NCI-H1048 (cell line): ENCODE measurements at places on chromosomes 1 and 21.

GRCh38 chr21:36773117-36773516, 74.2 kb downstream of the SIM2 start:
- DNase-seq = no peak

- DNase-seq = peak; percentile 49
These were observed 55.7 kb upstream of the ETV3 start for GRCh38 chr1:157193702-157194391.

DNA sequence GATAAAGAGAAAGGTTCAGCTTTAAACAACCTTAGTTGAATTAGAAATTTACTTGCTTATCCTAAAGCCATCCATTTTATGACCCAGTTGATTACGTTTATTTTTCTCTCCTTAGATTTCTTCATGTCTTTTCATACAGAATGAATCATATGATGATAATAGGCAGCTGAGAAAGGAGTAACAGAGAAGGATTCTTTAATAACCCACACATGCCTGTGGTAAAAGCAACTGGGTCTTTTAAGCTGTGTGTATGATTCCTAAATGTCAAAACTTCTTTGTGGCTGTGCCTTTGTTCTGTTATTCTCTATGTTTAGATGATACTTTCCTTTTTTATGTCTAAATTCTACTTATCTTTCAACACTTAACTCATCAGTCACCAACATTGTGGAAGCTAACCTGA, 626.5 kb downstream of the NCAM2 start:
- DNase-seq = no peak

DNA sequence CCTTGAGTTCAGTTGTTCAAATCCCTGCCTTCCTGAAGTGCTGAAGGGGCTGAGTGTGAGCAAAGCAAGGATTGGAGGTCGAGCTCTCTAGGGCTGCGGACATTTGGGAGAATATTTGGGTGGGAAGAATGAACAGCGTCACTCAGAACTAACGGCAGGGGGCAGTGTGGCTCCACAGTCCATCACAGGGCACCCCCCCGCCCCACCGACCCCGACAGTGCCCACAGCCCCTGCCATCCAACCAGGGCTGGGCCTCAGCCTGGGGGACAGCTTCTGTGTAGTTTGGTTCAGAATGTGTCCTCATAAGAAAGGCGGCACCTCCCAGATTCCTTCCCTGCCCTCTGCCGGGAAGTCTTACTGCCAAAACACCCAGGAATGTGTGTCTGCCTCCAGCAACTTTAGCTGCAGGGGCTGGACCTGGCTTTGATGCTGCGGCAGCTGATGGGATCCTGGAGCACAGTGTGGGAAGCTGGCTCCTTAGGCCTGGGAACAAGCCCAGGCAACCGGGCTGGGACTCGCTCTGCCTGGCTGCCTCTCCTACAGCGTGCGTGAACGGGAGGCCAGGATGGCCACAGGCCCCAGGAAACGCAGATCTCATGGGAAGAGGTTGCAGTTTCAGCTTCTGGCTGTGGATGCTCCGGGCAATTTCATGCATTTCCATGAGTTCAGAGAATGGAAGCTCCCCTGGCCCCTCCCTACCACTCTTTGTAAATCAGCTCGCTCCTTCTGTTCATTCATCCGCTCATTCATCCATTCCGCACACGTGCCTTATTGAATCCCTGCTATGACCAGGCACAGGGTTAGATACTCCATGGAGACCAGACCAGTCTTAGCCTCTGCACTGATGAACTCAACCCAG, 104.9 kb upstream of the TMPRSS2 start:
- no peak for DNase-seq

DNA sequence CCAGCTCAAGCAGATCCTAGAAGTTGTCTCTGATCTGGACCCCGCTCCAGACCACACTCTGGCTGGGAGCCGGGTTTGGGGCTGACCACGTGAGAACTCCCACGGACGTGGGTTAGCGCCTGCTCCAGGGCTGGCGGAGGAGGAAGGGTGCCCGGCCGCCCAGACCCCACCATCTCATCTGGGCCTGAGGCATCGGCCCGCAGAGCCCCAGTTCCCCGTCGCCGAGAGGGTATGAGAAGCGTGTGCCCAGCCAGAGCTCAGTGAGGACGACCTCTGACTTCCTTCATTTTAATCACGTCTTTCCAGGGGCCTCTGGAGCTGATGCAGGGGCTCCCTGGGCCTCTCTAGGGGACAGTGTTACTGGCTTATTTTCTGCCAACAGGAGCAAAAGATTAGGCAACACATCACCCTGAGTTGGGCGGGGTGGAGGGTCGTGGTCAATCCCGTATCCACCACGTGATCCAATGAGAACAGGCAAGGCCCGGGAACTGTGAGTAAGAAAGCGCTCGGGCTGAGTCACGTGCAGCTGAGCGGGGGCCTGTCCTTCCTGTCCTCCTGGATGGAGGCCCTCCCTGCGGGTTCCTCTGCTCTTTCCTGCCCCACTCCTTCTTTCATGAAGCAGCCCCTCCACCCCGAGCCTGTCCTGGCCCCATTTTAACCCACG, 81.1 kb downstream of the SIK1 start:
- no peak for DNase-seq

DNA sequence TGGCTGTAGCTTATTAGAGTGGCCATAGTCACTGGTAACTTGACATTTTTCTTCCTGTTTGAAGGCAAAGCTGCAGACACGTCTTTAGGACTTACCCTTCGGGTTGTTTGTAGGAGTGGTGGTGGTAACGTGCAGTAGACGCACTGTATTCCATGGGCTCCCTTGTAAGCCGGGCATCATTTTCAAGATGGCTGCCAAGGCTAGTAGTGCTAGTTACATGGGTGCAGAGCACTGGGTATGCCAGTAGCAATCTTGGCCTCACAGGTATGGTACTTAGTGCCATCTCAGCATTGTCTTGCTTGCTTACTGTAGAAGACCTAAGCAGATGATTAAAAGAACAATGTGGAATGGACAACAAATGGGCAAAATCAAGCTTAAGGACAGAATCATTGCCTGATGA, 1.9 kb downstream of the YBX1 start:
- DNase-seq = no peak

DNA sequence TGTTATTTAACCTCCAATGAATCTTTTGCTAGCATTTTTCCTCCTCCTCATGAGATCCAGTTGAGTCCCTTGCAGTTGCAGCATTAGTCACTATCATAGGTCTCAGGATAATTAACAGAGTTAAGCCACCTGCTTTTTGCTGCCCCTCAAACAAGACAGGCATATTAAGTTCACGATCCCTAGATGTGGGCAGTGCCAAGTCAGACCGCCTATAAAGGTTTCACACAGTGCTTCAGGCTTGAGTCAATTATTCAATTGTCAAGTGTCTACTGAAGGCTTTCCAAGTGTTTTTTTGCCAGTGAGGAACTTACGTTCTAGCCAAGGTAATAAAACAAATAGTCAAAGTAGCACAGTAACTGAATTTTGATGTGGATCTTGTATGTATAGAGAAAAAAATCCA, 175.0 kb downstream of the DAB1 start:
- DNase-seq = no peak

DNA sequence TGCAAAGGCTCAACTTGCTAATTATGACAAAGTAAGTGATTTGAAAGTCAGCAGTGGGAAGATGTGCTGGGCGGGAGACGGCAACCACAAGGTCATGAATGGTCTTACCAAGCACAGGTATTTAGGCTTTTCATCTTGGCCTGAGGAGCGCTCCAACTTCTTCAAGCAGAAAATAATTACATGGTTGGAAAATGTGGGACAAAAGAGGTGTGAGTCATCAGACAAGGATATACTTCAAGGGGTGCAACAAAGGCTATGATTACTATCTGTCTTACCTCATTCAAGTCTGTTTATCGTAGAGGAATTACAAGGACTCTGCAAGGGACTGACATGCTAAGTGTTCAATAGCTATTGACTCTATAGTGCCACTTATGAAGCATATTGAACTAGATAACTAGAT, 2005.7 kb downstream of the MRPL39 start:
- no peak for DNase-seq

GRCh38 chr1:52727114-52727586, 897 bp downstream of the ZYG11B start:
- DNase-seq = no peak

DNA sequence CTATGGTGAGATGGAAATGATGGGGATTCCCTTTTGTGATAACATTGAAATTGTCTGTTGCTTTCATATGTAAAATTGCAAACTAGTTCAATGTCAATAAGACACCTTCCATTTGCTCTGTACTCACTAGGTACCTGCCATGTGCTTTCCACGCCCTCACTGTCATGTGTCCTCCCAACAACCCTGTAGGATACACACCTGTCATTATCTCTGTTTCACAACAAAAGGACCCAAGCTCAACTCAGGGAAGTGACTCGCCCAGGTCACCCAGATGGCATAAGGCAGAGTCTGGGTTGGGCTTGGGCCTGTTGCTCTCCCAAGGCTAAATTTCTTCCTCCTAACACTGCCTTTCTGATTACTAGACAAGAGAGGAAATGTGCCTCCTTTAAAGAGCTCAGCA, 45.3 kb upstream of the MCOLN3 start:
- DNase-seq = no peak

- no peak for DNase-seq
These were observed 9.1 kb upstream of the SH3D21 start for GRCh38 chr1:36297062-36297461.

GRCh38 chr1:26998429-26999300, 5.2 kb downstream of the TRNP1 start:
- no peak for DNase-seq

GRCh38 chr1:164755690-164756089, 196.7 kb downstream of the PBX1 start:
- peak; percentile 66 for DNase-seq

DNA sequence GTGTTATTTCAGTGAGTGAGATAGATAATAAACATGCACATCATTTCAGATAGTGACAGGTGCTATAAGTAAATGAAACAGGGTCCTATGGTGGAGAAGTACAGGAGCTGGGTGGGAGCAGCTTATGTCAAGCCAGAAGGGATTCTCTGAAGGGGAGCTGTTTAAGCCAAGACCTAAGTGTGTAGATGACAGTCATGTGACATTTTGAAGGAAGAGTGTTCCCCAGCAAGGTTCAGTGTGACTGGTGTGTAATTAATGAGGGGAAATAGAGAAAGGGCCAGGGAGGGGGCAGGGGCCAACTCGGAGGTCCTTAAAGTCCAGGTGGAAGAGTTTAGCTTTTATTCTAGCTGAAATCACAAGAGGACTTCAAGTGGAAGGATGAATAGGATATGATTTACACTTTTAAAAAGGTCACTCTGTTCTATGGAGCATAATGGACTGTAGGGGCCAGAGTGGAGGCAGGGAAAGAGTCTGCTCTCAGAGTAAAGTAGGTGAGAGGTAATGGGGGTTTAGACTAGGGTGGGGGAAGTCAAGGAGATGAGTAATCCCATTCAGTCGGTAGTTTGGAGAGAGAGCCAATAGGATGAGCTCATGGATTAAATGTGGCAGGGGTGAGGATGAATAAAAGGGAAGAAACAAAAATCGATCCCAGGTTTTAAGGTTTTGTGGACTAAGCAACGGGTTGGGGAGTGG, 243.1 kb downstream of the CACNA1E start:
- no peak for DNase-seq

DNA sequence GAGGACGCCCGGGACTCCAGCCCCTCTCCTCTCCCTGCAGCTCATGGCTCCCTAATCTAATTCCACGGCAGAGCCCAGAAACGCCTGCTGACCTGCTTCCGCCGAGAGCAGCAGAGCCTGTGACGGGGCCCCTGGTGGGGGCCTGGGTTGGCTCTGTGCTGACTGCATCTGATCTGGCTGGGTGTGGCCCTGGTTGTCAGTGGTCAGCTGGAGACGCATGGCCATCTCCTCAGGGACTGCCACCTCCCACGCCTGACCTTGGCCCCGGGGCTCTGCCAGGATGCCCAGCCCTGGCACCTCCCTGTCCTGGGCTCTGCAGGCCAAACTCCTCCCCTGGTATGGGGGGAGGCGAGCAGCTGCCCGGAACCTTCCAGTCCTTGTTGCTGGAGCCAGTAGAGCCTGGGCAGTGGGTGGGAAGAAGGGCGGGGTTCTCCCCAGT, 1.1 kb upstream of the PLCH2 start:
- no peak for DNase-seq

DNA sequence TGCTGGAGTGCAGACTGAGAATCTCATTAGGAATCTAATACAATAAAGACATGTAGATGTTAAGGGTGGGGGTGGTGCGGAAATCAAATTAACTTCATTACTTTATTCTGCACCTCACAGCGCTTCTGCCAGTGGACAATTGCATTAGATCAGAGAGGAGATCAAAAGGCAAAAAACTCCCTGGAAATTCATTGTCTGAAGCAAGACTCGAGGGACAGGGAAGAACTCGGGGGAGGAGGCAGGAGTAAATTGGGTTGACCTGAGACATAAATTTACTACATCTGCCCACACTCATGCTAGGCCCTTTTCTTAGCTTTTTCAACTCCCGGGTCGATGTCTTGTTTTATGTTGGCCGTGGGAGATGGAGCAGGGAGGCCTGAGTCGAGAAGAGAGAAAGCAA, 315.4 kb downstream of the SPATA17 start:
- DNase-seq = no peak

DNA sequence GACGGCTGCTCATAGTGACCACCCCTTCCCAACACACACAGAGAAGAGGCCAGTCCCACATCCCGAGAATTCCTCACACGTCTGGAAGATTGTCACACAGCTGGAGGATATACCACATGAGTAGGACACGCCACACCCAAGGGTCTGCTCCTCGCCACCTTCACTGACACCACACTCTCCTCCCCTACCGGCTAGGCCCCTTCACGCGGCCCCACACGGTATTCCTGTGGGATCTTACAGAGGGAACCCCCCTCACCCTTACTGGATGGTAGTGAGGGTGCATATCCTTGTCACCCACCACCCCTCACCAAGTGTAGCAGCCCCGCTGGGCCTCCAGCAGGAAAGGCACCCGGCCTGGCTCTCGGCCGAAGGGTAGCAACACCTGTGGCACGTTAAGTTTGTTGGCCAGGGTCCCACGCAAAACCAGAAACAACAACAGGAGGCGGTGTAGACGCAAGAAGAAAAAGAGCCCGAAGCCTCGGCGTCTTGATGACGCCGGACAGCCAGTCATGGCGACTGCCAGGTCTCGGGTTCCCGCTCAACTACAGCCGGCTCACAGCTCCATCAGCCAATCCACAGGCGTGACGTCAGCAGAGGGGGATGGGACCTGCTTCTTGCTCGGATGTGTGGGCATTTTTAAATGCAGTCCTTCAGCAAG, at the start of gene NUP210L:
Gene NUP210L (minus strand): TSS at position 540 of the 658 bp plus-strand sequence.
- DNase-seq = no peak

DNA sequence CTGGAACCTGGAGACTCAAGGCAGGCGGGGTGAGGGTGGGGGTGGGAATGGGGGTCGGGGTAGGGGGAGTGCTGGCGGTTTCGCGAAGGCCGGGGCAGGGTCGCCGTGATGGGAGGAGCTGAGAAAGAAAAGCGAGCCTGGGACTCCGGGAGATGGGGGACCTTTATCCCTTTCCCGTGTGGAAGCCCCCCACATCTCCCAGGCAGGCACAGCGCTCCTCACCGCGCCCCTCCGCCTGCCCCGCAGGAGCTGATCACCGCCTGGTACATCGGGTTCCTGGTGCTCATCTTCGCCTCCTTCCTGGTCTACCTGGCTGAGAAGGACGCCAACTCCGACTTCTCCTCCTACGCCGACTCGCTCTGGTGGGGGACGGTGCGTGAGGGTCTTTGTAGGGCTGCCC, 35.5 kb downstream of the KCNQ4 start:
- DNase-seq = no peak
